Activated T-cell treated with anti-CD3 and anti-CD28 coated beads for 1 hour (primary cell): ENCODE measurements at places on chromosomes 12 and 14.

DNA sequence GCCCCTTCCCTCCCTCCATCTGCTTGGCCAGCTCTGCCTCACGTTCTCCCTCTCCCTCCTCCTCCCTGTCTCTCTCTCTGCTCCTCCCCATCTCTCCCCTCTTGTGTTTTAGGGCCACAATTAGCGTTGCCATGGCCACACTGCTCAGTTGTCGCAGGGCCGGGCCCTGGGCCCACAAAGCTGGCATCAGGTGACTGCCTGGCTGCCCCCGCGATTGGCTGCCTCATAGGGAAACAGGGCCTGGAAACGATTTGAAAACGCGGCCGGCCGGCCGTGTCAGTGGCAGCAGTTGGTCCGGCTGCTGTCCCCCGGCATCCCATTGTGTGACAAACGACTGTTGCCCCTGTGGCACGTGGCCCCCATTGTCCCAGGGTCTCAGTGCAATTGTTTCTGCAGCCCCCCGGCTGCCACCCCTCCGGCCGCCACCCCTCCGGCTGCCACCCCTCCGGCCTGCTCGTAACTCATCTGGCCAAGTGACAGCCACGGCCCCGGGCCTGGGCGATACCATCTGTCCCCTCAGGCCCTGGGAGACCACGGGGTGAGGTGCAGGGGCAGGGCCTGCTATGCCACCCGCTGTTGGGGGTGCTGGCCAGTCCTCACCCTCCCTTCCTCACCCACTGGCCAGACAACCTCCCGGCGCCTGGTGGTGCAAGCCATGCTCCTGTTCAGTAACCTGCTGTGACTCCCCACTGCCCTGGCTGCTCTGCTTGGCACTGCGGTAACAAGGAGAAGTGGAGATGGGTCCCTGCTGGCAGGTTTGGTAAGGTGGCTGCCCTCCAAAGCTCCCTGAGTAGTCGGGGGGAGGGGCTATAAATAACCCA, 17.4 kb downstream of the FOXN4 start:
- no peak for DNase-seq

- no peak for DNase-seq
These were observed 31.8 kb downstream of the SLC35F4 start for GRCh38 chr14:57834001-57834598.

DNA sequence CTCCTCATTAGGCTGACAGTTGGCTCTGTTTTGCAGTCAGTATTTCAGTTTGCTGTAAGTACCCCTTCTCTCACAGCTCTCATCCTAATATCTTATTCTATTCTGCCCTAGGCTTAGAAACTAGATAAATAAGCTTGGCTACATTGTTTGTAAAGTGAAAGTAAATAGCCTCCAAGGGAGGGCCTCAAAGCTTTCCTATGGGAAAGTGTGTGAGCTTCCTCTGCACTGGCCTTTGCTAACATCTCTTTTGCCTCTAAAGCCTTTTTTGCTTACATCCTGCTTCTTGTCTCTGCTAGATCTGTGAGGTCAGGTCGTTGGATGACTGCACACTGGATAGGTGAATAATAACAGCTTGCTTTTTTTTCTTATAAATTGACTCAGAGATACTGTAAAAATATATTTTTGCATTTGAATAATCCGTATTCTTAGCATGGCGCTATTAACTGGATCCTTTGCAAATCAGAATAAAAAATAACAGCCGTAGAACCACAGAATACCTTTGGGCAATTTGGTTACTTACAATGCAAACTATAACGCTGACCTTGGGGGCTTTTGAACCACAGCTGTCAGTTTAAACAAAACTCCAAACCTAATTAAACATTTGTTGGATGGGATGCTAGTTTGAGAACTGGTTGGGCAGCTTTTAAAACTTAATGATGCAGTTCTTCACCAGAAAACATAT, 55.1 kb downstream of the TTC6 start:
- no peak for DNase-seq

DNA sequence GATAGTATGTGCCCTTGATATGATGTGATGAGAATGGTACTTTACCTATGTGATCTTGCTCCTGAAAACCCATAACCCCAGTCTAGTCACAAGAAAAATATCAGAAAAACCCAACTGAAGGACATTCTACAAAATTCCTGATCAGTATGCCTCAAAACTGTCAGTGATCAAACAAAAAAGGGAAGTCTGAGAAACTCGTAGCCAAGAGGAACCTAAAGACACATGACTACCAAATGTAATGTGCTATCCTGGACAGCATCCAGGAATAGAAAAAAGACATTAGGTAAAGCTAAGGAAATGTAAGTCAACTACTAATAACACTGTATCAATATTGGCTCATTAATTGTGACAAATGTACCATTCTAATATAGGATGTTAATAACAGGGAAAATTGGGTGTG, 4.1 kb upstream of the WIF1 start:
- no peak for DNase-seq

GRCh38 chr14:32618991-32619390, 289.9 kb downstream of the AKAP6 start:
- no peak for DNase-seq

DNA sequence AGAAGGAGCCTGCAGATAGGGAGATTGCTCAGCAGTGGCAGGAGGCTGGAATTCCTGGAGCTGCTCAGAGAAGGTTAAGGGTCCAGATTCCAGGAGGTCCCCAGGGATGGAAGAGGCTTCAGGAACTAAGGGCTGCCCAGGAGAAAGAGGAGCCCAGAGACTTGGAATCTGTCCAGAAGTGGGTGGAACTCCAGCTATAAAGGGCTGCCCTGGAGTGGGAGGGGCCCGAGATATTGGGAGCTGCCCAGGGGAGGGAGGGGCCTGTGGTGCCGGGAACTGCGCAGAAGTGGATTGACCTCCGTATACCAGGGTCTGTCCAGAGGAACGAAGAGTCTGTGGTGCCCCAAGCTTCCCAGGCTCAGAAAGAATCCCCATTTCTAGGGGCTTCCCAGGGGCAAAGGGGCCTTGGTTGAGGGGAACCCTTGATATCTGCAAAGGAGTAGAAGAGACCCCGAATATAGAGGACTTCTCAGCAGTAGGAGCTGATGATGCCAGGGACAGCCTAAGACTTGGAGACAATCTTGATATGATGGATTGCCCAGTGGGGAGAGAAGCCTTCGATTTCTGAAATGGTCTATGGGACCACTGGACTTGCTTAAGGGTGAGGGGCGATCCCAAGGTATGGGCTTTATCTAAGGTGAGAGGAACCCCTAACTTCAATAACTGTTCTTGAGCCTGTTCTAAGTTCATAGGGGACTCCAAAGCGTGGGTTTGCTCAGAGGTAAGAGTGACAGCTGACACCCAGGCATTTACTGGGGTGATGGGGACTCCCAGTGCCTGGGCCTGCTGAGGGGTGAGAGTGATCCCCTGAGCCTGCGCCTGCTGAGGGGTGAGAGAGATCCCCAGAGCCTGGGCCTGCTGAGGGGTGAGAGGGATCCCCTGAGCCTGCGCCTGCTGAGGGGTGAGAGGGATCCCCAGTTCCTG, 45.0 kb downstream of the FAM186A start:
- no peak for DNase-seq

- DNase-seq, result no peak
These were observed 41.1 kb upstream of the TSPAN9 start for GRCh38 chr12:3035815-3036702.

- DNase-seq, result no peak
These were observed 64.7 kb downstream of the IPO8 start for GRCh38 chr12:30630979-30631285.

DNA sequence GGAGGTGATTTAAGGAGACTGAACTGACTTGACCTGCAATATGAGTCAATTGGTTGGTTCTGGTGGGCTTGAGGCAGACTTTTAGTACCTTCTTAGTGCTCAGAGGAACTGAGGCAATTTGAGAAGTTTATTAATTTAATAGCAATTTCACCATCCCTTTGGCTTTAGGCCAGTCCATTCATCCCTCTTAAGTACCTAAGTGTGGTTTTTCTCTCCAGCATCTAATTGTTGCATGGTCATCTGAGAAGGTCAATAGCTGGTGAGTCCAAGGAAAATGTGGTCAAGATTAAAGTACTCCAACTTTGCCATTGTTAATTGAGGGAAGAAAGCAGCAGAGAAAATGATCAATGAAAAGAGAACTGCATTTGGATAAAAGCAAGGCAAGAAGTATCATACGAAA, 115.4 kb upstream of the DYRK2 start:
- no peak for DNase-seq

DNA sequence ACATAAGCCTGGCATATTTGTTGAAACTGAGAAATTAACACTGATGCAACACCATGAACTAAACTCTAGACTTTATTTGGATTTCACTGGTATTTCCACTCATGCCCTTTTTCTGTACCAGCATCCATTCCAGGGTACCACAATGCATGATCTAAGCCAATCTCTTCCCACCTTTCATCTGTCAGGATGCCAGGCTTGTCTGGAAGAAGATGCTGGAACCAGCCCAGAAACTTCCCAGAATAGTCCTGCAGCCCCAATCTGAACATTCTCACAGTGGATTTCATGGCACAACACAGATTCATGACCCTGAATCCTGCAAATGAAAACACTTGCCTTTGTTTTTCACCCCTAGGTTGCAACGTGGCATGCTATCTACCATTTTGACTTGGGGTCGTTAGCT, 189.3 kb upstream of the LHX5 start:
- no peak for DNase-seq

DNA sequence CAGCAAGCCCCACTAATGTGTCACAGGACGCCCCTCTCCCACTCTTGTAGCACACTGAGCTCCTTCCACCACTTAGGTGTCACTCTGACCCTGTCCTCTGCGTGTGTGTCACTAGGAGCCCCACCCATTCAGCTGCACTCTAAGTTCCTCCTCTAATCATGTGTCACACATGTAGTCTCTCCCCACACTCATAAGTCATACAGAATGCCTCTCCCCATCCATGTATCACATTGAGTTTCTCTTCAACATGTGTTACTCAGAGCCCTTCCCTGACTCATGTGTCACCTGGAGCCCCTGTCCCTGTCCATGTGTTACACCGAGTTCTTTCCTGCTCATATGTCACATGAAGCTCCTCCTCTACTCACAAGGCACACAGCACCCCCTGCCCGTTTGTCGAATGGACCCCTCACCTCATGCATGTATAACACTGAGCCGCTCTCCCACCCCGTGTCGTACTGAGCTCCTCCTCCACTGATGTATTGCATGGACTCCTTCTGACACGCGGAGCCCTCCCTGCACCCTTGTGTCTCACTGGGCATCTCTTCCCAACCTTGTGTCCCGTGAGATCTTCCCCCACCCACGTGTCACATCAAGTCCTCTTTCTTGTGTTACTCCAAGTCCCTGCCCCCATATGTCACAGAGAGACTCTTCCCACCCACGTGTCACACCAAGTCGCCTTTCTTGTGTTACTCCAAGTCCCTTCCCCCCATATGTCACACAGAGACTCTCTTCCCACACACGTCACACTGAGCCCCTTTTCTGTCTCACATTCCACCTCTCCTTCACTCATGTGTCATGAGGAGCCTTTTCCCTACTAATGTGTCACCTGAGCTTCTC, 31.0 kb downstream of the RTL1 start:
- no peak for DNase-seq

DNA sequence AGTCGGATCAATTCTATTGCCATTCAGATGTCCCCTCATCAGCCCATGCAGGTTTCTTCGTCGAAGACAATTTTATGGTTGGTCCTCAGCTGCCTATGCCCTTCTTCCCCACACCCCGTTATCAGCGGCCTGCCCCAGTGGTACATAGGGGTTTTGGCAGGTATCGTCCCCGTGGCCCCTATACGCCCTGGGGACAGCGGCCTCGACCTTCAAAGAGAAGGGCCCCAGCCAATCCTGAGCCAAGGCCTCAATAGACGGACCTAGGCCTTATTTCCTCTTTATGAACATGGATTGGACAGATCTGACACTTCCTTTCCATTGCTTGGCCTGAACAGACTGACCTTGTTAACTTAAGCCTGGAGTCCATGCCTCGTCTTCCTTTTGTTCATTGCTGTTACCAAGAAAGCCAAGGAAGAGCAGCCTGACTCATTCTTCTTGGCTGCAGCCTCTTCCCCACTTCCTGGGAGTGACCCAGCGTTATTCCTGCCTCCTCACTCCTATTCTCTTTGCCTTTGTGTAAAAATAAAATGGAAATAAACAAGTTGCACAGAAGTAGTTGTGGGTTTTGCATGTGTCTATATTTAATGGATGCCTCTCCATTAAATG, 156.5 kb upstream of the AMIGO2 start:
- DNase-seq, result no peak

DNA sequence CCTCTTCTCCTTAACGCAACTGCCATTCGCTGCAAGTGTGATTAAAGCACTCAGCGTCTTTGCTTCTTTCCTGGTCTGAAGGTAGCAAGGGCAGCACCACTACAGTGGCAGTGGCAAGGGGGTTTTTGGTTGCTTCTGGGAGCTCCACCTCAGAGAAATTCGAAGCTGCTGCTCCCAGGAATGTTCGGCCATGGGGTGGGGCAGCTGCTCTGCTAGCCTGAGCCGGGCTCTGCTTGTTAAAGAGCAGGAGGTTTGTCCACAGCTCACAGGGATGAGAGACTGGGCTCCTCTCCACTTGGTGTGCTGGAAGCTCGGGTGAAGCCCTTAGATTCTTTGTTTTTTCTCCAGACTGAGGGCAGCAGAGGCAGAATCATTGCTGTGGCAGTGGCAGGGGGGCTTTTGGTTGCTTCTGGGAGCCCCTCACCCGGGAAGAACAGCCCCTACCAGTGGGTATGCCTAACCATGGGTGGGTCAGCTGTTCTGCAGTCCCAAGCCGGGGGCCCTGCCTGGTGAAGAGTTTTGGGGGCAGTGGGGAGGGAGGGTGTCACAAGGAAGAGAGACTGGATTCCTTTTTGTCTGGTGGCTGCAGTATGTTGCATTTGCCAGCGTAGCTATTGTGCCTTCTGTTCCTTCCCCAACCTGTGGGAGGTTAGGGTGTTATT, 340.2 kb downstream of the AEBP2 start:
- DNase-seq, result no peak

GRCh38 chr12:41731691-41732090, 413.0 kb downstream of the GXYLT1 start:
- DNase-seq, result no peak

GRCh38 chr14:61528591-61529021, 166.7 kb upstream of the HIF1A start:
- no peak for DNase-seq

GRCh38 chr12:50569876-50570275, 65.1 kb downstream of the DIP2B start:
- DNase-seq, result no peak

DNA sequence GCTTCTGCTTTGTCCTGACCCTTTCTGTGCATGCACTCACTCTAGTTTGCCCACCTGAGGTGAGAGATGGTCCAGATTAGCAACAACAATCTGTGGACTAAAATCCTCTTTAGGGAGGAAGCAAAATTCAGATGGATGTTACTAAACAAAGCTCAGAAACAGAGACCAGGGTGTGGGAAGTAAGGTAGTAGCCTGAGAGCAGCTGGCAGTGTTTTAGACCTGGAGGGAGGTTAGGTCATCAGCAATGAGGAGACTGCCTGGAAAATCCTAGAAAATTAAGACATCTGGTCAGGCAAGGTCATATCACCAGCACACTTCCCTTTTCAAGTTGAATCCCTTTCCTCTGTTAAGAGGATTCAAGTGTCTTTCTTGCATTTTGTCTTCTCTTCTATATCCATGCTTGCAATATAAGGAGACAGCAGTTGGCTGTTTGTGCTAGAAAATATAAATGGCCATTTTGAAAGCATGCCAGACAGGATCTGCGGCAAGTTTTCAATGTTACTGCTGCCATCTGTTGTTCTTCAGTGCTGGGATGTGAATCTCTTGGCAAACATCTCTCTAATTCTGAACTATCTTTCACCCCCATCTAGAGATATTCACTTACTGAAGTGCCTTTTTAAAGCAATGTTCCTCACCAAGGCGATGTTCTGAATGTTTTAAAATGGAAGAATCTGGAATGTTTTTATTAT, 266.4 kb downstream of the NAV3 start:
- DNase-seq, result no peak

GRCh38 chr12:97639702-97640101, 177.1 kb downstream of the RMST start:
- DNase-seq, result no peak

GRCh38 chr12:107655281-107656065, 30.1 kb upstream of the PWP1 start:
- no peak for DNase-seq
